ENCODE measurements at places on chromosomes 5 and 9.

- no peak overlapping the region for H3K4me3 ChIP-seq
- H3K27me3 ChIP-seq: peaks cover 33% of the 10 kb centered on the region
- no peaks in the 10 kb centered on the region for H3K36me3 ChIP-seq
- DNase-seq: no peak
- peaks cover 21% of the 10 kb centered on the region for H3K4me1 ChIP-seq
Measured at GRCh38 chr9:135533674-135534073, 12.3 kb upstream of the OBP2A start.

- peaks cover 2% of the 10 kb centered on the region for H3K4me1 ChIP-seq
- no peak overlapping the region for H3K27ac ChIP-seq
- DNase-seq: no peak
- H3K4me3 ChIP-seq: no peak overlapping the region
- H3K27me3 ChIP-seq: no peaks in the 10 kb centered on the region
Measured at GRCh38 chr9:120474591-120475243, 105.2 kb downstream of the CDK5RAP2 start.

DNA sequence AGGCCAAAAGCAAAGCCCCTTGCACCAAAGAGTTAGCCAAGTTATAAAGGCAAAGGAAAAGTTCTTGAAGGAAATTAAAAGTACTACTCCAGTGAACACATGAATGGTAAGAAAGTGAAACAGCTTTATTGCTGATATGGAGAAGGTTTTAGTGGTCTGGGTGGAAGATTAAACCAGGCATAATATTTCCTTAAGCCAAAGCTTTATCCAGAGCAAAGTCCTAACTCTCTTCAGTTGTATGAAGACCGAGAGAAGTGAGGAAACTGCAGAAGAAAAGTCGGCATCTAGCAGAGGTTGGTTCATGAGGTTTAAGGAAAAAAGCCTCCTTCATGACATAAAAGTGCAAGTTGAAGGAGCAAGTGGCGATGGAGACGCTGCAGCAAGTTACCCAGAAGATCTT is 3.1 kb upstream of the NUDT12 start:
- DNase-seq: no peak
- peaks cover 9% of the 10 kb centered on the region for H3K4me1 ChIP-seq
- H3K4me3 ChIP-seq: no peak overlapping the region
- no peaks in the 10 kb centered on the region for H3K36me3 ChIP-seq

GRCh38 chr5:33241802-33242201 is 199.0 kb upstream of the TARS1 start:
- H3K36me3 ChIP-seq: no peaks in the 10 kb centered on the region
- no peak overlapping the region for H3K4me3 ChIP-seq
- no peak for DNase-seq
- no peaks in the 10 kb centered on the region for H3K27me3 ChIP-seq

DNA sequence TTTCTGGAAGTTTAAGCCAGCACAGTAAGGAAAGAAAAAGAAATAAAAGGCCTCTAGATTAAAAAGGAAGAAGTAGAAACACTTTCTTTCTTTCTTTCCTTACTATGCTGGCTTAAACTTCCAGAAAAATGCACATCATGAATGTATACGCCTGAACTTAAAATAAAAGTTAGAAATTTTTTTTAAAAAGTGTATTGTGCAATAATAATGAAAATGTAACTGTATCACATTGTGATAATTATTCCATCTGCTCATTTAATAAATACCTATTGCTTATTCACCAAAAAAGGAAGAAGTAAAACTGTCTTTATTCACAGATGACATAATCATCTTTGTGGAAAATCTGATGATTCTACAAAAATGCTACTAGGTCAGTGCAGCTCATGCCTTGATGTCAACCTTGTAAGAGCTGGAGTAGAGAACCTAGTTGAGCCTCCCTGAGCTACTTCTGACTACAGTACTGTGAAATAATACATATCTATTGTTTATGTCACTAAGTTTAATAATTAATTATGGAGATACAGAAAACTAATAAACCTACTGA is 49.4 kb downstream of the MCTP1 start:
- H3K27ac ChIP-seq: no peak overlapping the region
- H3K36me3 ChIP-seq: no peaks in the 10 kb centered on the region
- H3K4me1 ChIP-seq: no peaks in the 10 kb centered on the region
- no peaks in the 10 kb centered on the region for H3K27me3 ChIP-seq
- DNase-seq: no peak

- no peaks in the 10 kb centered on the region for H3K27me3 ChIP-seq
- no peaks in the 10 kb centered on the region for H3K36me3 ChIP-seq
- no peak overlapping the region for H3K27ac ChIP-seq
- no peak overlapping the region for H3K4me3 ChIP-seq
- H3K4me1 ChIP-seq: no peaks in the 10 kb centered on the region
Measured at GRCh38 chr5:104915226-104915625, 1352.6 kb upstream of the NUDT12 start.

DNA sequence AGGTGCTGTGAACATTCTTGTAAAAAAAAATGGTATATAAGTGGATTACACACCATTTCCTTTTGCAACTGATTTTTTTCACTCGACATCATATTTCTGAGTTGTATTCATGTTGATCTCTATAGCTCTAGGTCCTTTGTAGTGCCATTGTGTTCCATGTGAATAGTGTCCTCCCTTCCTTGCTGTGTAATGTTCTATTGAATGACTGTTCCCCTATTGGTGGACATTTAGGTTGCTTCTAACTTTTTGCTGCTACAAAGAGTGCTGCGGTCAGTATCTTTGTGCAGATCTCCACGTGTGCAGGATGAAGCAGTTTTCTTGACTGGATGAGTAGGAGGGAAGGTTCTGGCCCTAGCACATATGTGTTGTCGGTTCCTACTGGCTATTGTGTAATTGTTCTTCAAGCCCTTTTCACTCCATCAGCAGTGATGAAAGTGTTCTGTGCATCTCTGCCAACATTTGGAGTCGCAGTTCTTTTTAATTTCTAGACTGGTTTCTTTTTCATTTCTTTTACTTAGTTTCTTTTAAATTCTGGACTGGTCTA is 20.2 kb downstream of the DAB2IP start:
- H3K27me3 ChIP-seq: peaks cover 9% of the 10 kb centered on the region
- no peaks in the 10 kb centered on the region for H3K36me3 ChIP-seq
- H3K27ac ChIP-seq: no peak overlapping the region
- DNase-seq: no peak
- H3K4me3 ChIP-seq: no peak overlapping the region

DNA sequence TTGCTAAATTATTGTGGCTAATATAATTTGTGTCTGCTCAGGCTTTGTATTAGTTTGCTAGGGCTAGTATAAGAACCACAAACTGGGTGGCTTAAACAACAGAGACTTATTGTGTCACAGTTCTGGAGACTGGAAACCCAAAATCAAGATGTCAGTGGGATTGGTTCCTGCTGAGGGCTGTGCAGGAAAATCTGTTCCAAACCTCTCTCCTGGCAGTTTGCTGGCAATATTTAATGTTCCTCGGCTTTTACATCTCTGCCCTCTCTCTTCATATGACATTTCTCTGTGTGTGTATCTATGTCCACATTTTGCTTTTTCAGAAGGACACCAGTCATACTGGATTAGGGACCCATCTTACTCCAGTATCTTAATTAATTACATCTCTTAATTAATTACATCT is 498.8 kb upstream of the CD180 start:
- no peak for DNase-seq
- H3K36me3 ChIP-seq: no peaks in the 10 kb centered on the region
- H3K27ac ChIP-seq: no peak overlapping the region
- peaks cover 4% of the 10 kb centered on the region for H3K27me3 ChIP-seq
- no peak overlapping the region for H3K4me3 ChIP-seq
- no peaks in the 10 kb centered on the region for H3K4me1 ChIP-seq

DNA sequence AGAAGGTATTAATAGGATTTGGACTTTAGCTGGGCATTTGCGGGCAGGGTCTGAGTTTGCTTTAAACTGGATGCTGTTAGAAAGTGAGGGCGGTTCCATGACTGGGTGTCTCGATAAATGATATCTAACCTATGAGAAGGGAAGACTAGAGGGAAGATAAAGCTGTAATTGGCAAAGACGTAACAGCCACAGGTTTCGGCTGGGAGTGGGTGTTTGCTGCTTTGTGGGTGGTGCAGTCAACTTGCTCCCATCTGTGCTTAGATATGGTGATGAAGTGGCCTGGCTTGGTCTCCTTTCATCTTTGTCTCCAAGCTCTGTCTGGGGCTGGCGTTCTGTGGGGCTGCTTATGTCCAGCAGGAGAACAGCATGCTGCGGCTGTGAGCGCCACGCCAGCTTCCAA is 23.3 kb downstream of the OR2V1 start:
- H3K4me1 ChIP-seq: peaks cover 5% of the 10 kb centered on the region
- peaks cover 38% of the 10 kb centered on the region for H3K27me3 ChIP-seq
- H3K36me3 ChIP-seq: no peaks in the 10 kb centered on the region
- H3K4me3 ChIP-seq: no peak overlapping the region
- H3K27ac ChIP-seq: no peak overlapping the region

GRCh38 chr9:99490729-99491128 is 268.6 kb downstream of the SEC61B start:
- peaks cover 34% of the 10 kb centered on the region for H3K27me3 ChIP-seq
- H3K4me3 ChIP-seq: no peak overlapping the region
- no peak for DNase-seq
- H3K27ac ChIP-seq: no peak overlapping the region
- no peaks in the 10 kb centered on the region for H3K36me3 ChIP-seq

GRCh38 chr9:105064248-105065097 is 136.5 kb upstream of the ABCA1 start:
- no peaks in the 10 kb centered on the region for H3K27me3 ChIP-seq
- H3K27ac ChIP-seq: no peak overlapping the region
- no peak overlapping the region for H3K4me3 ChIP-seq
- H3K4me1 ChIP-seq: peaks cover 6% of the 10 kb centered on the region
- DNase-seq: no peak
- no peaks in the 10 kb centered on the region for H3K36me3 ChIP-seq

DNA sequence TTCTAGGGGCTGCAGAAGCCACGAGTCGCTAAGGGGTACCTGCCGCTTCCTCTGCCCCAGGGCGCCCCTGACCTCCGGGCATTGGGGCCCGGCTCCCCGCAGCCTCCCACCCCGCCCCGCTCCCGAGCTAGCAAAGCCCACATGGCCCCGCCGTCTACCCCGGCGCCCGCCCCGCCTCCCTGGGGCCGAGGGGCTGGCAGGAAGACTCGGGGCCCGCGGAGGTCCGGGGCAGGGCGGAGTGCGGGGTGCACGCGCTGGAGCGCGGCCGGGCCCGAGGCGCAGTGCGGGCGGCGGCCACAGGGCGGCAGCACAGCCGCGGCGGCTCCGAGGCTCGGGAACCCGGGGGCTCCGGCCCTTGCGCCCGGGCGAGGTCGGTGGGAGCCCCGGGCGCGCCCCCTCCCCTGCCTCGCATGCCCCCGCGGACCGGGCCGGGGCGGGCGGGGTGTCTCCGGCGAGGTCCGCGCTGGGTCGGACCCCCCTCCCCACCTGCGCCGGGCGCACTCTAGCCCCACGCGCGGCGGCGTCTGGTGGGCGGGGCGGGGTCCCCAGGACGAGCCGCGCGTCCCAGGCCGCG is 6.7 kb downstream of the NRARP start:
- no peaks in the 10 kb centered on the region for H3K36me3 ChIP-seq
- DNase-seq: peak; percentile 51
- peaks cover 45% of the 10 kb centered on the region for H3K27me3 ChIP-seq
- H3K27ac ChIP-seq: no peak overlapping the region

- no peaks in the 10 kb centered on the region for H3K27me3 ChIP-seq
- peaks cover 36% of the 10 kb centered on the region for H3K36me3 ChIP-seq
- no peak overlapping the region for H3K27ac ChIP-seq
- H3K4me1 ChIP-seq: peaks cover 18% of the 10 kb centered on the region
- H3K4me3 ChIP-seq: no peak overlapping the region
Measured at GRCh38 chr9:95879591-95879990, 4.1 kb downstream of the ERCC6L2 start.

DNA sequence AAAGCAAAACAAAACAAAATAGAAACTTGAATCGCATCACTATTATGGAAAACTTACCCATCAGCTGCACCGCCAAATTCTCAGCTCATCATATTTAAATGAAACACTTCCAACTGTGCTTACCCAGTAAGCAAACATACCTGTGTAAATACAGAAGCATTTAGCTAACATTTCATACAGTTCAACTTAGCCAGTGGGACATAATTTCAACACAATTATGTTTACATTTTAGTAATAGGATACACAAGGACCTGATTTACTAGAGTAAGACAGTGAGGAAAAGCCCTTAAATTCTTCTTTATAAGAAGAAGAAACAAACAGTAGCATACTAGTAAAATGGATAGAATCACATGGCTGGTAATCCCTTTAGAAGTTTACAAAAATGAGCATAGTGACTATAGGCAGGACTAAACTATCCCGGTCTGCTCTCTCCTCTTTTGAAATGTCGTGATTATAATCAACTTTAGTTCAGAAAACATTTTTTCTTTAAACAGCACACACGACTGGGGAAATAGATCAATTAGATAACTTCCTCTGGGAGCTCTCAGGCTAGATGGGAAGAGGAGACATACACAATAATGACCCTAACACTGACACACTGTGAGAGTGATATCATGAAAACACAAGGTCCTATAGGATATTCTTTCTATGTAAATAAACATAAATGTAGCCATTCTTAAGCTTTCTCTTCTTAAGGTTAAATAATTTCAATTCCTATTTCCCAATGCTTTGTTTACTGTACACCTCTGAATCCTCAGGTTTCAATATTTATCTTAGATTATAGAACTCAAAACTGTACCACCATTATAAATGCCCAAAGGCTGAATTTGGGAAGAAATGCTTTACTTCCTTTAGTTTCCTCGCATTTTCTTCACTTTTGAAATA is 15.9 kb upstream of the CDC20B start:
- no peaks in the 10 kb centered on the region for H3K4me1 ChIP-seq
- peaks cover 58% of the 10 kb centered on the region for H3K27me3 ChIP-seq
- no peak overlapping the region for H3K4me3 ChIP-seq
- DNase-seq: no peak

DNA sequence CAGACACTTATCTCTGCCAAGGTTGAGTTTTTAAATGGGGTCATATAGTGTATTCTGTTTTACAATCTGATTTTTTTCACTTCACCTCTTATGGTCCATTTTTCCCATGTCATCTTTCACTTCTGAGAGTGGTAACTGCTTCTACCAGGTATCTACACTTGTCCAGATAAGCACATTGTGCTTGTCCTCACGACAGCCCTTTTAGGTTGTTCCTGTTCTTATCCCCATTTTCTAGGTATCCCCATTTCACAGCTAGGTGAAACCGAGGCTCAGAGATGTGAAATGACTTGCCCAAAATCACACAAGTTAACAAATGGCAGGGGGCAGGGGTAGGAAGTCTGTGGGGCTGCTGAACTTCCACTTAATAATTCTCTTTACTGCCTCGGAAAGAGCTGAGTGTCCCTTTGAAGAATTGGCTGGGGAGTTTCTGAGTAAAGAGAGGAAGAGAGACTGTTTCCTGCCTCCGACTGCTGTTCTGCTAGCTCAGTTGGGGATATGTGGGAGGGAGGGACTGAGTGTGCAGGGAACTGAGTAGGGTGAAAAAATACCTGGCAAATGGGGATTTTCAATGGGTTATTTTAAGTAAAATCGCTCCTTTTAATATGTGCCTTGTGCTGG is 255.4 kb downstream of the GRIA1 start:
- H3K4me1 ChIP-seq: no peaks in the 10 kb centered on the region
- DNase-seq: no peak
- no peak overlapping the region for H3K4me3 ChIP-seq
- no peaks in the 10 kb centered on the region for H3K27me3 ChIP-seq
- H3K36me3 ChIP-seq: no peaks in the 10 kb centered on the region

Measured in activated CD4-positive, alpha-beta memory T cell treated with anti-CD3 and anti-CD28 coated beads, Interleukin-2, amount 10 ng/mL, durations not matched to agents 7 days and 5 days (primary cell).